Activated effector memory CD4-positive, alpha-beta T cell treated with anti-CD3 and anti-CD28 coated beads, Interleukin-2, amount 50 U/mL, for 16 hours (primary cell): ENCODE measurements at places on chromosomes 4 and X.

GRCh38 chr4:74543983-74544382, 99.0 kb downstream of the AREG start:
- no peak for DNase-seq

DNA sequence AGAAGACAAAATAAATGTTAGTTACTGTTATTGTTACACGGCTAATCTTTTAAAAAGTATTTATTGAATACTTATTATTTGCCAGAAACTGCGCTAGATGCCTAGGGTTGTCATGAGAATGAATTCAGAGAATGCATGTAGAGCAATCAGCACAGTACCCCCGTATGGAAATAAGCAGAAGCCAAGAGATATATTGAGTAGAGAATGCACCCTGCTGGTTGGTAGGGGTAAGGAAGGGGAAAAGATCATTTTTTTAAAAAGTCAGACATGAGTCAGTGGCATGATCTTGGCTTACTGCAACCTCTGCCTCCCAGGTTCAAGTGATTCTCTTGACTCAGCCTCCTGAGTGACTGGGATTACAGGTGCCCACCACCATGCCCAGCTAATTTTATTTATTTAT, 13.1 kb upstream of the DRP2 start:
- no peak for DNase-seq

DNA sequence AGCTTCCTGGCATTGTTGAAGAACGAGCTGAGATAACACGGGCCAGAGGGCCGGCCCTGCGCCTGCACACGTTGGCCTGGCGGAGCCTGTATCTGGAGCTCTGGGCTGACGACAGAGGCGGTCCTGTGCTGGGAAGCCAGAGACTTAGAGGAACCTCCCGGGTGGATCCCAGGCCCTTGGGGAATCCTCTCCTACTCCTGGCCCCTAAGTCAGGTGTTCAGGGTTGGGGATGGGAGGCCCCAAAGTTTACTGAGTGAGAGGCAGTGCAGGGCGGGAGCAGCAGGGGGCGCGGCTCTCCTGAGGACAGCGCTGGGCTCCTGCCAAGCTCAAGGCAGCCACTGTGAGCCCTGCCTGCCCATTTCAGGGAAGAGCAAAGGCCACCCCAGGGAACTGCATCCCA, 2.5 kb upstream of the HTRA3 start:
- no peak for DNase-seq

DNA sequence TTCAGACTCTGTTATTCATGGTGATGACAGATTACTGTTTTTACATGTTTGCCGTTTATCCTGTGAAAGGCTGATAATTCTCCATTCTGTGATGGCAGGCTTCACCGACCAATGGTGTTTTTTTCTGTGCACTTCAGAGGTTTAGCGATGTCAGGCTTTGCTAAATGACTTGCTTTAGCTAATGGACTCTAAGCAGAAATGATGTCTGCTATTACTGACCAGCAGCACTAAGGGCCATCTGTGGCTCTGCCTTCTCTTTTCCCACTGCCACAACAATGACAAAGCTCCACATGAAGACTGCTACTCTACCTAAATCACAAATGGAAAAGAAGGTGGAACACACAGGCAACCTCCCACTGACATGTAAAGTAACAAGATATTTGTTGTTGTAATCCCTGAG, 68.4 kb upstream of the ALB start:
- DNase-seq, result no peak

- DNase-seq, result no peak
Observed at GRCh38 chr4:99715286-99715685, 57.7 kb upstream of the C4orf54 start.

DNA sequence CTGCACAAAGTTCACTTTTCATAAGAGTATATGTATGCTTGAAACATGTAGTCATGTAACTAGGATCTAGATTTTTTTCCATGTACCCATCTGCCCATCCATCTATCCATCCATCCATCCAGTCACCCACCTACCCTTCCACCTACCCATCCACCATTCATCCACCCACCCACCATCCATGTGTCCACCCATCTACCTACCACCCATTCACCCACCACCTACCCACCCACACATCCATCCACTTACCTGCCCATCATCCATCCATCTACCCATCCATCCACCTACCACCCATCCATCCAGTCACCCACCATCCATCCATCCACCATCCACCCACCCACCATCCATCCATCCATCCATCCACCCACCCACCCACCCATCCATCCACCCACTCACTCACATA, 121.8 kb upstream of the PSAPL1 start:
- no peak for DNase-seq

DNA sequence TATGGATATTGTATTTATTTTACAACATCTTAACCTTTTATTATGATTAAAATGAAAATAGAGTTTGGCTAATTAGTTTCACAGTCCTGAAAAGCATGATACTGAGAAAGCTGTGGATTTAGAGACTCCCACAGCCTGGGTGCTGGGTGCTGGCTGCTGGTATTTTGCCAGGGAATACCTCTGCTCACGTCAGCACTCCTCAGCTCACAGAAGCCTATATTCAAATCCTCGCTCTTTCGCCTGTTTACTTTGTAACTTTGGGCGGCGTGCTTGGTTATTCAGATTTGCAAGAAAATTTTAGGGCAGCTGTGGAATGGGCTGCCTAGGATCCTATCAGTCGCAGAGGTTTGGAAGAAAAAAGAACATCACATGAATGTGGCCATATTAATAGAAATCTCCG, 261.8 kb downstream of the DCTD start:
- no peak for DNase-seq

- DNase-seq, result no peak
Observed at GRCh38 chrX:121146059-121146628, 98.7 kb downstream of the GLUD2 start.

DNA sequence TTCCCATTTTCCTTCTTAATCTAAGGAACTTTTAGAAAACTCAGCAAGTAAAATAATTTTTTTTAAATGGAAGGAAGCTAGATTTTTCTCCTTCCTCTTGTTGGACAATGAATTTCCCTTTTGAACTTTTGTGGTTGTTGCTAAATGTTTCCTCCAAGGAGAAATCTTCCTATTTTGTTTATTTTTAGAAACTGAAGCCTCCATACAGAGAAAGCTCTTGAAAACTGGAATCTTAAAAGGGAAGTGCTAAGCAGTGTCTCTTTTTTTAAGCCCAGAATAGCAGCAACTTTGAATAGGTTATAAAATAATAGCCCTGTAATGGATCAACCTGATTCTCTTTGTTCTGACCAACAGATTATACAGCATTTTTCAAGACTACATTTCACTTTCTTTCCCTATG, 15.1 kb upstream of the DCLK2 start:
- no peak for DNase-seq

GRCh38 chr4:6953751-6954380, 44.2 kb downstream of the TBC1D14 start:
- peak; percentile 41 for DNase-seq

DNA sequence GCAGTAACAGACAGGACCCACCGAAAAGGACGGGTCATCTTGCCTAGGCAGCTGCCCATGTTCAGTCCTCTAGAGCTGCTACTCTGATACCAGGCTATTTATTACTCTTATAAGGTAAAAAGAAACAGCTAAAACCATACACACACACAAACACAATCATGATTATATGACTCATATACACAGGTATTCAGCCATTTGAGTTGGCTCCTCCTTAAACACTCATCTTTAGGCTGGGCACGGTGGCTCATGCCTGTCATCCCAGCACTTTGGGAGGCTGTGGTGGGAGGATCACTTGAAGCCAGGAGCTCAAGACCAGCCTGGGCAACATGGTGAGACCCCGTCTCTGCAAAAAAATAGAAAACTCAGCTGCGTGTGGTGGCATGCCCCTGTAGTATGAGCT, 76.6 kb downstream of the F11 start:
- no peak for DNase-seq

DNA sequence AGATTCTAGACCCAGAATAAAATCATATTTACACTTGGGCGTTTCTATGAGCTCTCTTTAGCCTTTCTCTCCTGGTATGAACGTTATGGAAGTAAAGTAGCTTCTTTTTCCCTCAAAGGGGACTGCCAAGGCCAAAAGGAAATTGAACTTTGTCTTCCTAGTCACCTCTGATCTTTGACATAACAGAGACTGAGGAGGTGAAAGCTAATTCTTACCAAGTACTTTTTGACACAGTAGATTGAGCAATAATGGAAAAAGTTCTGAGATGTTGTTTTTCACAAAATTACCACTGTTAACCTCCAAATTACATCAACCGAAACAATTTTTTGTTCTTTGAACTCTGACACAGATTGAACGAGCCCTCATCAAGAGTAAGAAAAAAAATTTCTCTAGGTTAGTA, 318.4 kb downstream of the TEX13A start:
- no peak for DNase-seq

DNA sequence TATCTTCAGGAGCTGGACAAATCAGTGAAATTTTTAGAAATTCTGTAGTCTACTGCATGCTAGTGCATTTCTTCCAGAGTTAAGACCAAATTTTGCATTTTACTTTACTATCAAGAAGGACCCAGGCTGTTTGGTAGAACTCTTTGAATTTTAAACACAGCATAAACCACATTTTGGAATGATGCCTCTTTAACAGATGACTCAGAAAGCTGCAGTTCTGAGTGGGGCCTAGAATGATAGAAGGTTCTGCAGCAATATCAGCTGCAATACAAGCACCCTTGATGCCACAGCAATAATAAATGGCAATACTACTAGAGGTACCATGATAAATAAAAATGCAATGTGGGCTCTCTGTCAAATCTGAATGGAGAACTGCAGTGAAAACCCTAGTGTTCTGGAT, 198.7 kb downstream of the TMA16 start:
- no peak for DNase-seq

DNA sequence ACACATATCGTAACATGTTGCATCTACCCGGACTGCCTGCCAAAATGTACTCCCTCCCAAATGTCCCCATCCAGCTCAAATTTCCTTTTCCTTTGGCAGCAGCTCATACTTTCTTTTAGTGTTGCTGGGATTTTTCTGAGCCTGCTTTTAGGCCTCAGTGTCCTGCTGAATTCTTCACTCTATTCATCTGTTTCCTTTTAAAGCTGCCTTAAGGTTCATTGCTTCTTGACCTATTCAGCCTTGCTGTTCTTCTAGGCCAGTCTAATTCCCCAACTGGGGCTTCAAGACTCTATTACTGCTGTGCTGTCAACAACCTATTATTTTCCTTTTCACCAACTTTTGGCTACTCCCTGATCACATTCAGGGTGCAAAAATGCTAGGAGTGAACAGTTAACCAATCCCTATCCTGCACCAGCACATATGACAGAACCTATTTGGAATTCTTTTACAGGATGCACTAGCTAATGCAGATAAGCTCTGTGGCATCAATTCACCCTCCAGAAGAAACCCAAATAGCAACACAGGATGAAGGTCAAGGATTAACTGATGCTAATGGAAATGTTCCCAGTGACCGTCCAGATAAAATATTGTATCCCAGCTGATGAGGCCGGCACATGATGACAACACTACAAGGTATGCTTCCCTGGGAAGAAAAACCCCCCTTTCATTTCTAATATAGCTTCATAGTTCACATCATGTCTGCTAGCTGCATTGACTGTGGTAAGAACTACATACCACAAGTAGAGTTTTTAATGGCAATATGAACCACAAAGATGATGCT, 114.7 kb upstream of the TTC29 start:
- DNase-seq, result no peak

GRCh38 chr4:13160920-13161319, 323.2 kb downstream of the RAB28 start:
- DNase-seq, result no peak

- no peak for DNase-seq
Observed at GRCh38 chr4:100780126-100780525, 262.3 kb upstream of the EMCN start.

GRCh38 chr4:113114884-113115283, 65.4 kb downstream of the ANK2 start:
- DNase-seq, result no peak
